ENCODE measurements at places on chromosomes 3 and 15.

- no peak for DNase-seq
Measured at GRCh38 chr3:8328967-8329366, 172.7 kb upstream of the LMCD1 start.

- no peak for DNase-seq
Measured at GRCh38 chr3:41457176-41457575, 257.9 kb downstream of the CTNNB1 start.

DNA sequence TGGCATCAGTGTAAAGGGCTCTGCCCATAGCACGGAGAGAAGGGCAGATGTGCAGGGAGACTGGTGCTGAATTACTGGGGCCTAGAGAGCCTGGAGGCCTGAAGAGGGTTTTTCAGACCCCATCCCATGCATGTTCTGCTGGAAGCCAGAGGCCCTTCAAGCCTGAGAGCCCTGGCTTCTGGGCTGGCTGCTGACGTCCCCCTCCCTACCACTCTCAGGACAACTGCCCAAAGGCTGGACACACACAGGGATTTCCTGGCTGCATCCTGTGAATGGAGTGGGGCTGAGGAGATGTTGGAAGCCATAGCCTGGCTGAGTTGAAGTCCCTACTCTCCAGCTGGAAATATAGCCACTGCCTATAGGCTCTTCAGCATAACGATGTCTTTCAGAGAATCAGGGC is 16.9 kb upstream of the DOCK3 start:
- DNase-seq: no peak

- no peak for DNase-seq
Measured at GRCh38 chr15:63296195-63296594, 18.8 kb downstream of the APH1B start.

DNA sequence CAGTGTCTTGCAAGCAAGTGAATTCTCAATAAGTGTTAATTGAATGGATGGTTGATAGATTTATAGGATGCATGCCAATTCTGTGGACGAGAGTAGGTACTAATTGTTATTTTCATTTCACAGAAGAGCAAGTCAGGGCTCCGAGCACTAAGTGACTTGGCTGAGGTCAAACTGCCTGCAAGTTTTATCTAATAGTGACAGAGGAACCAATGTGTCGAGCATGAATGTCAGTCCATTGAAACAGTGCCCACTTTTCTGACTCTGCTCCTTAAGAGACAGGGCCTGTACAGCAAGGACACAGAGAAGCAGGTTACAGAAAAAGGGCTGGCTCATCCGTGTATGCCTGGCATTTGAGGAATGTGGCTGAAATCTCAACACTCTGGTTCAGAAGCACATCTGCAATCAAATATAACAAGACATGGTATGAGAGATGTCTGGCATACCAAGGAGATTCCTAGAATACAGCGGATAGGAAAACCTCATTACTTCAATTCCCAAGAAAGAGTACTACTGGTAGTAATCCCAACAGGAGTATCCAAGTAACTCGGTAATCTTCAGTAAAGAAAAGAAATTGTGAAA is 6.0 kb upstream of the B3GNT5 start:
- DNase-seq: no peak

GRCh38 chr3:122100591-122101463 is 45.7 kb downstream of the CD86 start:
- DNase-seq: no peak

- DNase-seq: no peak
Measured at GRCh38 chr3:85258819-85259218, 300.0 kb downstream of the CADM2 start.

- DNase-seq: no peak
Measured at GRCh38 chr15:79037848-79038247, 52.7 kb downstream of the RASGRF1 start.

DNA sequence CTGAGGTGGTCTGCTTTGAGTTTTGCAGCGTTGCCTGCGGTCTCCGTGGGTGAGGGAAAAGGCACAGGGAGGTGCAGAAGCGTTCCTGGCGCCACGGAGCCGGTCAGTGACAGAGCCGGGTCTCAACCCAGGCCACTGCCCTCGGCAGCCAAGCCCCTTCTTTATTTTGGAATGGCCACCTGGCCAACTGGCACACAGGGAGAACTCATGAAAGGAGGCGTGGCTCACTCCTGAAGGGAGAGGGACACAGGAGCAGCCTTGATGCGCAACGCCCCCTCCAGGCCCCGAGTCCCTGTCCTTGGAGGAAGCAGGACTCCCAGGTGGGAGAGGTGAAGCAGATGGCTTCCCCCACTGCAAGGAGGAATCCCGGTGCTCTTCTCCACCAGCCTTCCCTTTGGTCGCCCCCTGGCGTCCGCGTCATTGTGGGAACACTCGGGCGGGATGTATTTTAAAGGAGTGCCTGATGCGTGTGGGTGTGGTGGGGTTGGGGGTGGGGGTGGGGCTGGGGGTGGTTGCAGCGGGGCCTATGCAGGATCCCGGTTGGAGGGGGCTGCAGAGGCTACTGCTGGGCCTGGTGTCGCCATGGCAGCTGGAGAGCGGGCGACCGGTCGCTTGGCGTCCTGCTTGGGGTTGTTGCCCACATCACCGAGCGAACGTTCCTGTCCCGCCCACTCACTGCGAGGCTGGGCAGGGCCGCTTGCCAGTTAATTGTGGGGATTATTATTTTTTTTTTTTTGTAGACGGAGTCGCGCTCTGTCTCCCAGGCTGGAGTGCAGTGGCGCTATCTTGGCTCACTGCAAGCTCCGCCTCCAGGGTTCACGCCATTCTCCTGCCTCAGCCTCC is 32.6 kb downstream of the APBA2 start:
- no peak for DNase-seq

DNA sequence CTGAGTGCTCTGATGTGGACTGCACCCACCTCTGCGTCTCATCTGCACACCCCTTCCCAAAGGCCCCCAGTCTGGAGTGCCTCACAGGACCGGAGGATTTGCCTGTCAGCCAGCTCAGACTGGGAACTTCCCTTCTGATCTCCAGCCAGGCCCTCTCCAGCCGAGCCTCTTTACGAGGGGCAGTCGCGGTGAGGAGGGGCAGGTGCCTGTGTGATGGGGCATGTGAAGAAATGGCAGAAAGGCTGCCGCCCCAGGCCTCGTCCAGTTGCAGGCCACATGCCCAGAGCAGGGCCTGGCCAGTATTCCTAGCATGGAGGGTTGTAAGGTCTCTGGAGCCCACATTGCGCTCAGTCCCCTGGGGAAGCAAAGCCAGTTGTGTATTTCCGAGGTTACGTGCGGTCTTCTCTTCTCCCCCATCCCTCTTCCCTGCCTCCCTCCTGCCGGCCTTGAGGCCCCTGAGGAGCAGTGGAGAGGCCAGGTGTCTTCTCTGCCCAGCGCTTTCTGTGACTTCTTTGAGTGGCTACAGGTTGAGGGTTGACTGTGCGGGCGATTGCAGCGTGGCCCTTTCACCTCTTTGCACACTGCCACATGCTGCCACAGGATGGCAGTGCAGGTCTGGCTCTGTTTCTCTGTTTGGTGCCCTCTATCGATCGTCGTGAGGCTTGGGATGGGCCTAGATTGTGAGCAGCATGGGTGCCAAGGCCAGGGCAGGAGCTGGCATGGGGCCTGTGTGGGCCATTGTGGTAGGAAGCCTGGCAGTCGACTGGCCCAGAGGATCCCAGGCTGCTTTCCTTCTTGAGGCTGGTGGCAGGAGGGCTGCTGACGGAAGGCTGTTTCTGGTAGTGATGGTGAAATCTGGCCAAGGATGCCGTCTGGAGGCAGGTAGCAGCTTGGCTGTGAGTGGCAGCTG is 5.3 kb downstream of the CLK3 start:
- DNase-seq: no peak

DNA sequence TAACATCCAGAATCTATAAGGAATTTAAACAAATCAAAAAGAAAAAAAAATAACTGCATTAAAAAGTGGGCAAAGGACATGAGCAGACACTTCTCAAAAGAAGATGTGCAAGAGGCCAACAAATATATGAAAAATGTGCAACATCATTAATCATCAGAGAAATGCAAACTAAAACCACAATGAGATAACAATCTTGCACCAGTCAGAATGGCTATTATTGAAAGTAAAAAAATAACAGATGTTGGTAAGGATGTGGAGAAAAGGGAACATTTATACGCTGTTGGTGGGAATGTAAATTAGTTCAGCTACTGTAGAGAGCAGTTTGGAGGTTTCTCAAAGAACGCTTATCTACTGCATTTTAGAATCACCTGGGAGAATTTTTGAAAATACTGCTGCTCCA is 186.1 kb downstream of the OTOL1 start:
- peak; percentile 53 for DNase-seq

- peak; percentile 11 for DNase-seq
Measured at GRCh38 chr3:13301286-13301987, 118.7 kb downstream of the NUP210 start.

GRCh38 chr15:94098921-94099573 is 132.3 kb upstream of the MCTP2 start:
- DNase-seq: no peak

- no peak for DNase-seq
Measured at GRCh38 chr3:152241142-152242017, 27.3 kb upstream of the MBNL1 start.

DNA sequence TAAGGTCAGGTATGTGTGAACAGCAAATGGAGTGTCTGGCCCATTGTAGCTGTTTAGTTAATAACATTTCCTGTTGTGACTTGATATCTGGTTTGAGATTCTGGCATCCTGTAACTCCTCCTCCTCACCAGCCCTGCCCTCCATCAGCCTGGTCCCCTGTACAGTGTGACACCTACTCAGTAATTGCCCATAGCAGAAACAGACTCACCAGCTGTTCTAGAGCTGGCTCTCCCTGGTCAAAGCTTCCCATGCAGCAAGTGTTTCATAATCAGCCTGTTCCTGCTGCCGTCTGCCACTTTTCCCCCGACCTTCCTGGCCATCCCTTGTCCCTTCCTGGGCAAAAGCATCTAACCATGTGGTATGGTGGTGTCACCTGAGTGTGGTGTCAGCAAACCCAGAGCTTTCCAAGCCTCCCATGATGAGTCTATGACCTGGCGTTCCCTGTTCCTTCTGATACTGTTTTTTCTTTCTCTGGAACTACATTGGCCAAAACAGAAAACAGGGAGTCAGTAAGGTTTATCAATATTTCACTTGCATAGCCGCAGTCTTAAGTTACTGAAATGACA is 55.4 kb downstream of the B3GALNT1 start:
- DNase-seq: no peak

- DNase-seq: no peak
Measured at GRCh38 chr3:110593749-110594148, 477.9 kb upstream of the NECTIN3 start.

GRCh38 chr3:106473576-106474475 is 605.0 kb upstream of the CBLB start:
- DNase-seq: no peak

DNA sequence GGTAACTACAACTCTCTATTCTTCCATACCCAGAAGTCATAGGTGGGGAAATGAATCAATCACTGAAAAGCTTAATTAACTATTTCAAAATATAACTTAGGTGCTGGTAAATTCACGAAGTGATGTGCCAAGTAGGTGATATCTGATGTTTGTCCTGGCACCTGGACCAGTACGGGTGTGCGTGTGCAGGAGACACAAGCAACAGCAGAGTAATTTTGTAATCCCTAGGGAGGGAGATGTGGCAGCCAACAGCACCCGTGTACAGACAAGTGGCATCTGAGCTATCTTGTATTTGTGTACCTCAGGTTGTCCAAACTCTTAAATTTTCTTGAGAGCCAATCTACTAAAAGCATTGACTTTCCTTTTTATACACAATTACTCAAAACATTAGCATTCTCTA is 22.8 kb downstream of the USF3 start:
- no peak for DNase-seq

DNA sequence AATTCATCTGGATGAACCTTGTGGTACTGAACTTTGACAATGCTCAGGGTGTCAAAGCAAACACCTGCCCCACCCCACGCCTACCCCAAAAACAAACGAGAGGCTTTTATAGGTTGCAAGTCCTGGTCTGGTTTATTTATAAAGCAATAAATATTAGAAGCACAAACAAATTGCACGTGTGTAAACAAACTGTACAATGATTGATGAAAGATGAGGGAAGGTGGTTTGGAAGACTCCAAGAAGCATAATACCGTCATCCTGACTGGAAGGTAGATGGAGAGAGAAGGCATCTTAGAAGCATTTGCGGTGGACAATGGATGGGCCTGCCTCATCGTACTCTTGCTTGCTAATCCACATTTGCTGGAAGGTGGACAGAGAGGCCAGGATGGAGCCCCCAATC is 5.2 kb downstream of the ACTC1 start:
- no peak for DNase-seq
